Immature natural killer cell (primary cell): ENCODE measurements at places on chromosomes 1 and 21.
A peak's percentile ranks its signal among the peaks of the same experiment; 100 is the strongest.

- DNase-seq = no peak
- peaks cover 11% of the 10 kb centered on the region for H3K4me1 ChIP-seq
- no peaks in the 10 kb centered on the region for H3K36me3 ChIP-seq
- H3K4me3 ChIP-seq = peak within 1 kb of the TSS; percentile 50
- no peak within 1 kb of the TSS for H3K27ac ChIP-seq
Measured at GRCh38 chr1:239386453-239387303, at the start of gene CHRM3. Gene CHRM3, plus strand, starts transcription at chr1:239386568. Its CDS starts 520,884 bp downstream, at chr1:239907452.

- H3K27me3 ChIP-seq = peaks cover 2% of the 10 kb centered on the region
- no peaks in the 10 kb centered on the region for H3K4me1 ChIP-seq
- DNase-seq = no peak
- H3K36me3 ChIP-seq = peaks cover 21% of the 10 kb centered on the region
Measured at GRCh38 chr1:228256626-228257375, 49.0 kb downstream of the OBSCN start.

DNA sequence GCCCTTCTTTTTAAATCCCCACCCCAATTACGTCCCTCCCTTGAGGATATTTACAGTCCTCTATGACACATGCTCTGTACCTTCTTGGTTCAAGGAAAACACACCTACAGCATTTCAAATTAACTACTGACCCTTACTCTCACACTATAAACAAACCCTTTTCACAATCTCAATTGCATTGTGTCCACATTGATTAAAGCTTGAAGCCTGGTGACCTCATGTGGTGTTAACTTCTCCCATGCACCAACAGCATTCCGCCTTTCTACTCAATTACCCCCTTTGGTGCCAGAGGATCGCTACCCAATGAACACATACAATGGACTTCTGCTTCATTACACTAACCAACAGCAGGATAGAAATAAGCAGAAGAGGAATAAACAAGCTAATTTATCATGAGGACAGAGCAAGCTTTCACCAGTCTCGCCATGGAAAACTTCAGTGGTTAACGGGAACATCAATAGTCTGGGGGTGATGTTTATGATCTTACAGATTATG, 15.2 kb downstream of the WLS start:
- DNase-seq = no peak
- H3K36me3 ChIP-seq = no peaks in the 10 kb centered on the region
- no peaks in the 10 kb centered on the region for H3K4me1 ChIP-seq
- H3K27ac ChIP-seq = no peak overlapping the region
- peaks cover 3% of the 10 kb centered on the region for H3K27me3 ChIP-seq

DNA sequence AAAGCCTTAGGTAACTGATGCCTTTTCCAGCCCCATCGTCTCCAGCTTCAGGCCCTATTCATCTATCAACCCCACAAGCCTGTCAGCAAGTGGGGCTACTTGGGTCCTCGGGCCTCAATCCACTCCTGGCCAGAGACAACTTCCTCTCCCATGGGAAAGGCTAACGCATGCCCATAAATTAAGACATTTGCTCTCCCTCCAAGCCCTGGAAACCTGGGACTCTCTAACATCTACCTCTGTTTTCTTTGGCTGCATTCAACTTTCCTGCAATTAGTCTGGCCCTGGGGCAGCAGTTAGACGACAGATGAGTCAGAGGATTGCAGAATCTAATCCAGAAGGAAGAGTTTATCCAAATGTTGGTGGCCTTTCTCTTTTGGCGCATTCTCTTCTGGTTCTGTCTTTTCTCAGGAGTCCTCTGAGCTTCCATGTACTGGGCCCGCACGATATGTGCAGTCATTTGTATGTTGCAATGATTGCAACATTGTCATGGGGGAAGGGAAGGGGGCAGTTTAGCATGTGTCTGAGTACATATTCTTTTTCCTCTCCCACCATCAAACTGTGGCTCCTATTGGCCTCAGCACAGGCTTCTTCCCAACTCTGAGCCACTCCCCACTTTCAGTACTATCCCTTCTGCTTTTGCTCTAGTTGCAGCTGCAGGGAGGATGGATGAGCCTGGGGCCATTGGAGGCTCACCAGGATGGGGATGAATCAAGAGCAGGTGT, 54.4 kb downstream of the NAV1 start:
- H3K36me3 ChIP-seq = no peaks in the 10 kb centered on the region
- no peaks in the 10 kb centered on the region for H3K4me1 ChIP-seq
- no peak overlapping the region for H3K4me3 ChIP-seq
- H3K27me3 ChIP-seq = peaks cover 8% of the 10 kb centered on the region

DNA sequence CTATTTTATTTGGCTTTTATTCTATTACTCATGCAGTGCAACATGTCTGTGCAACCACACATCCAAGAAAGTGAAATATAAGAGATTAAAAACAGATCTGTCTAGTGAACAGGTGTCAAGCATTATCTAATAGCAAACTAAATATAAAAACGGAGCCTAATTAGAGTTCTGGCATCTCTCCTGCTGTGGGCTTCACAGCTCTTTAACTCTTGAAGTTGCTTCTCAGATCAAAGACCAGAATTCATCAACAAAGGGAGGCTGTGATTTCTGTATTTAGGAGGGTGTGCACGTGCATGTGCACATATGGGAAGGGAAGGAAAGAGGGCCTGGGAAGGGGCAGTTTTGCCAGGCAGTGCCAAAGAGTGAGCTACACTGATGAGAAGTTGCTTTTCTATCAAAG, 81.0 kb downstream of the MIS18A start:
- no peak overlapping the region for H3K4me3 ChIP-seq
- no peak for DNase-seq
- H3K27ac ChIP-seq = no peak overlapping the region
- no peaks in the 10 kb centered on the region for H3K4me1 ChIP-seq
- peaks cover 3% of the 10 kb centered on the region for H3K27me3 ChIP-seq
- H3K36me3 ChIP-seq = no peaks in the 10 kb centered on the region

GRCh38 chr1:119582801-119583200, 65.3 kb downstream of the ZNF697 start:
- no peak for DNase-seq
- H3K36me3 ChIP-seq = no peaks in the 10 kb centered on the region
- H3K27ac ChIP-seq = no peak overlapping the region
- no peak overlapping the region for H3K4me3 ChIP-seq
- H3K4me1 ChIP-seq = no peaks in the 10 kb centered on the region
- H3K27me3 ChIP-seq = peaks cover 2% of the 10 kb centered on the region

DNA sequence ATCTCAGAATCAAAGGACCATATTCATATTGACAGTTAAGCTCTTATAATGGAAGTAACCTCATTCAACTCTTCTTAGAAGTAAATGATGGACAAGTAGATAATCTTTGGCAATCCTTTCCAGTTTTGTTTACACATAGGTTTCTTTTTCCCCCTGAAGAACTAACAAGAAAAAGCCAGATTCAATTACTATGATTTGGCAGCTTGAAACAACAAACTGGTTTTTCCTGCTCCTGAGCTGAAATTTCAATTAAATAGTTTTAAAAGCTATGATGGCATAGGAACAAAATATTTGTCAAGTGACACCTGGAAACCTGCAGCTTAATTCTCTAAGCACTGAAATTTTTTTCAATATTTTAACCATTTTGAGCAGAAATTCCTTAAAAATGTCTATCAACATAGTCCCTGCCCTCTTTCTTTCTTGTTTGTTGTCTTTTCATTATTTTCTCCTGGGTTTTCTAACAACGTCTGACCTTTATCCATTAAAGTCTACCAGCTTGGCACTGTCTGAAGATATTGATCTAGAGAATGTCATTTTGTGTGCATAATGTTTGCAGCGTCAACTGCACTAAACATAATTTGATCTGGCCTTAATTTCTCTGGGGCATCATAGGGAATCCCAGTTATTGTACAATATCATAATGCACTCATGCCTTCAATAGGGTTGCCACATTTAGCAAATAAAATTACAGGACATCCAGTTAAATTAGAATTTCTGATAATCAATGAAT, 4.0 kb upstream of the SLC35A3 start:
- no peak for DNase-seq
- H3K4me3 ChIP-seq = no peak overlapping the region
- H3K27ac ChIP-seq = no peak overlapping the region
- H3K4me1 ChIP-seq = peaks cover 29% of the 10 kb centered on the region

DNA sequence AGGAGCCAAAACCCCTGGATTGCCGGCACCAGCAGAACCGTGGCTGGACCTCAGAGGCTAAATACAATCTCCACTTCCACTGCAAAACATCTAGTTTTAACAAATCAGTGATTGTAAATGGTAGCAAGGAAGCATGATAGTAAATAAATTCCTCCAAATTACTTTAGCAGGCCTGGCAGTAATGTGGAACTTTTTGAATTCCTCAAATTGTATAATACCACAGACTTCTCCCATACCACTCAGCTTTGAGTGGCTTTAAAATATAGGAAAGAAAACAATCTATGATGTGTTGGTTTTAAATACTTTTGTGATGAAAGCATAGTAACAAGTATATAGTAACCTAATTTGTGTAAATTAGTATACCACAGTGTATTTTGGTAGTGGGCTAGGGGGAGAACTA, 34.1 kb downstream of the NIBAN1 start:
- H3K27ac ChIP-seq = no peak overlapping the region
- H3K27me3 ChIP-seq = no peaks in the 10 kb centered on the region
- no peaks in the 10 kb centered on the region for H3K4me1 ChIP-seq
- no peak overlapping the region for H3K4me3 ChIP-seq

GRCh38 chr1:77027847-77028246, 160.6 kb downstream of the ST6GALNAC5 start:
- no peak for DNase-seq
- H3K27me3 ChIP-seq = no peaks in the 10 kb centered on the region
- H3K36me3 ChIP-seq = no peaks in the 10 kb centered on the region
- H3K4me3 ChIP-seq = no peak overlapping the region
- H3K4me1 ChIP-seq = no peaks in the 10 kb centered on the region

DNA sequence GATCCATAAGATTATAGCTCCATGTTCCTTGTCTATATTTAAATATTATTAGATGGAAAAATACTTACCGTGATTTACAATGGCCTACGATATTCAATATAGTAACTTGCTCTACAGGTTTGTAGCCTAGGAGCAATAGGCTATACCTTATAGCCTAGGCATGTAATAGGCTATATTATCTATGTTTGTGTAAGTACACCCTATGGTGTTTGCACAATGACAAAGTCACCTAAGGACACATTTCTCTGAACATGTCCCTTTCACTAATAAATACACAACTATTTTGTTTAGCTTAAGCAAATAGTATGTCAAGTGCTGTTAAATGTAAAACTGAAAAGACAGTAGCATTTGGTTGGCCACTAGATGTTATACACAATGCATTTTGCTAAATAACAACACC, 248.9 kb upstream of the ADGRL4 start:
- H3K4me1 ChIP-seq = no peaks in the 10 kb centered on the region
- no peak overlapping the region for H3K4me3 ChIP-seq
- no peaks in the 10 kb centered on the region for H3K36me3 ChIP-seq
- no peak for DNase-seq
- H3K27me3 ChIP-seq = no peaks in the 10 kb centered on the region
- no peak overlapping the region for H3K27ac ChIP-seq

DNA sequence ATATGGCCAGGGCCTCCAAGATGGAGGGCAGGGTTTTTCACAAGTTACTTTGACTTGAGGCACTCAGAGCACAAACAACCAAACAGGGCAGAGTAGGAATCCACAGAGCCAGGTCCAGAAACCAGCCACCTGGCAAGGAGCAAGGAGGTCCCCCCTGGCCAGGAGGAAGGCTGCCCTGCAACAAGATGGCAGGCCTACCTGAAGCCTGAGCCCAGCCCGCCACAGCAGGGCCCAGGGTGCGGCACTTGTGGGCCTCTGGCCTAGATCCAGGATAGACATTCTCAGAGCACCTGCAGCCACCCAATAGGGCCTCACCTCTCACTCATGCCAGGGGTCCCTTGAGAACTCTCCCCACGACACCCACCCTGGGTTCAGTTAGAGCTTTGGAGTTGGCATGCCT, 11.5 kb downstream of the SH3BGRL3 start:
- peaks cover 6% of the 10 kb centered on the region for H3K27me3 ChIP-seq
- DNase-seq = no peak
- H3K4me3 ChIP-seq = no peak overlapping the region

DNA sequence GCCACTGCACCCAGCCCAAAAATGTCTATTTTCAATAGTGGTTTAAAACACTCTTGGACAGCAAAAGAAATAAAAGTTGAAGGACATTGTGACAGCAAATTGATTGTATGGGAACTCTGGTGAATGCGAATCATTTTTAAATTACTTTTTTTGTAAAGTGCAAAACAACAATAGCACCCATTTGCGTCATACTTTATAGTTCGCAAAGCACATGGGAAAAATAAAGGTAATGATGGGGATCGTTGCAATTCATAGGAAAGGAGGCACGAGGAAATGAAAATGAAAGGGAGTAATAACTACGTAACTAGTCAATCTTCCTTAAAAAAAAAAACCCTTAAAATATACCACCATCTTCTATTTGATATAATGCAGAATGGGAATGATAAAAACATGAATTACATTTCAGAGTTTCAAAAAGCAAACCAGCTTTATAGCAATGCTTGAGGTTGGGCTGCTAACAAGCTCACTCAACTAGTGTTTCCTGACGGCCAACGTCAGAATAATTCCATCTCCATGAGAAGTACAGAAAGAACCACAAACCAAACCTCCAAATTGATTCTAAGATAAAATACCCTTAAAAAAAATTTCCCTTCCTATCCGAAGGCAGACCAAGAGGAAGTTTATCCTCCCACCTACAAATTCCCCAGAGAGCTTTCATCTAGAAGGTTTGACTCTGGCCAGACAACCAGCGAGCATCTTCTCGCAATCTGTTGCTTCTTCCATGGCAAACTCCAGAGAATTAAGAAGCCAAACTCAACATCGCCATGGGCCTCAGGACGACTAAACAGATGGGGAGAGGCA, at the start of gene EDARADD:
Gene EDARADD (plus strand): TSS at position 606 of the 801 bp plus-strand sequence. CDS start 159 bp downstream, at position 765.
- H3K36me3 ChIP-seq = no peaks in the 10 kb centered on the region
- peak within 1 kb of the TSS; percentile 90 for H3K4me3 ChIP-seq

GRCh38 chr1:213371847-213372619, 321.0 kb downstream of the RPS6KC1 start:
- no peak overlapping the region for H3K27ac ChIP-seq
- H3K4me3 ChIP-seq = no peak overlapping the region
- no peaks in the 10 kb centered on the region for H3K4me1 ChIP-seq
- no peak for DNase-seq
- H3K36me3 ChIP-seq = no peaks in the 10 kb centered on the region

- DNase-seq = no peak
- no peaks in the 10 kb centered on the region for H3K36me3 ChIP-seq
- peaks cover 3% of the 10 kb centered on the region for H3K27me3 ChIP-seq
- no peak overlapping the region for H3K4me3 ChIP-seq
Measured at GRCh38 chr1:229121845-229122436, 149.0 kb upstream of the RAB4A start.

DNA sequence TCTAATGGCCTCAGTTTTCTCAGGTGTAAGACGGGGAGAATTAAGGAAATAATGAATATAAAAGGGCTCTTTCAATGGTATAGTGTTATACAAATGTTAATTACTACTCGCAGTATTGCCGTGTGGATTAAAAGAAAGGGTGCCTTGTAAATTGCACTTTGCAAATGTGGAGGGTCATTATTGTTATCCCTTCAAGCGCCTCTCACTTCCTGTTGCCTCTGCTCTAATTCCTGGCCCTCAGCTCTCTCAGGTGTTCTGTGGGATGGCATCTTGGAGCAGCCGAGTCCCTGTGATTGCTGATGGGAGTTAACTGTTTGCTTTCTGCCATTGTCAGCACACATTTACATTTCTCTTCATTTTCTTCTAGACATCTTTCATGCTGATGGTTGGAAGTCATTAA, 7.1 kb upstream of the S100A11 start:
- H3K4me1 ChIP-seq = peaks cover 21% of the 10 kb centered on the region
- no peaks in the 10 kb centered on the region for H3K36me3 ChIP-seq
- DNase-seq = no peak
- no peak overlapping the region for H3K27ac ChIP-seq

GRCh38 chr1:5119366-5120234, 465.2 kb downstream of the AJAP1 start:
- no peak for DNase-seq
- H3K36me3 ChIP-seq = no peaks in the 10 kb centered on the region
- H3K4me1 ChIP-seq = no peaks in the 10 kb centered on the region
- no peak overlapping the region for H3K27ac ChIP-seq
- peaks cover 2% of the 10 kb centered on the region for H3K27me3 ChIP-seq
- H3K4me3 ChIP-seq = no peak overlapping the region
